Stimulated activated CD4-positive, alpha-beta T cell treated with anti-CD3 and anti-CD28 coated beads, Interleukin-12 subunit alpha, Interleukin-12 subunit beta, amount 100 ng/mL, for 4 hours (primary cell): ENCODE measurements at places on chromosomes 6 and 20.

DNA sequence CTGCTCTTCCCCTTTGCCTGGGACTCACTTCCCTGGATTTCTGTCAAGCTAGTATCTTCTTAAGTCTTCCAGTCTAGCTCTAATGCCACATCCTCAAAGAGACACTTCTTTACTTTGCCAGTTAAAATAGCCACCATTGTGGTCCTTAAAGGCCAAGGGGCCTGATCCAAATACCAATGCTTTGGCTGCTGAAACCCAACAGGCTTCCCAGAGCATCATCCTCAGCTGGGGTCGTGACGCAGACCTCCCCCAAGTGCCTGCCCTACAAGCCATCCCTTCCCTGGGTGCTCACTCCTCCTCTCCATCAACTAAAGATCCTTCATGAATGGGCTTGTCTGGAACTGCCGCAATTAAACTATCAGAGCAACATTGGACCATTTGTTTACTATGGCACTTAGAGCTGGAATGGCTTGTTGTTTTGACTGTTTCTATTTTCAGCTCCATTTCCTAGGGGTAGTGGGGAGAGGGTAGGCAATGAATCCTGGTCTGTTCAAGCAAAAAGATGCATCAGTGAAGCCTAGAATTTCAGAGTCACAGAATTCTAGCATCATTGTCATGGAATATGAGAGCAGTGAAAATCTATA lies 79.6 kb upstream of the SIRPA start:
- no peak for DNase-seq

- DNase-seq, result no peak
These were observed 23.5 kb downstream of the CEP250 start for GRCh38 chr20:35478804-35479472.

- no peak for DNase-seq
These were observed 41.7 kb downstream of the AKIRIN2 start for GRCh38 chr6:87660226-87660911.

GRCh38 chr6:167091026-167091804 lies 31.7 kb upstream of the CCR6 start:
- DNase-seq, result no peak

- DNase-seq, result no peak
These were observed 47.5 kb upstream of the PROKR2 start for GRCh38 chr20:5364136-5364821.

DNA sequence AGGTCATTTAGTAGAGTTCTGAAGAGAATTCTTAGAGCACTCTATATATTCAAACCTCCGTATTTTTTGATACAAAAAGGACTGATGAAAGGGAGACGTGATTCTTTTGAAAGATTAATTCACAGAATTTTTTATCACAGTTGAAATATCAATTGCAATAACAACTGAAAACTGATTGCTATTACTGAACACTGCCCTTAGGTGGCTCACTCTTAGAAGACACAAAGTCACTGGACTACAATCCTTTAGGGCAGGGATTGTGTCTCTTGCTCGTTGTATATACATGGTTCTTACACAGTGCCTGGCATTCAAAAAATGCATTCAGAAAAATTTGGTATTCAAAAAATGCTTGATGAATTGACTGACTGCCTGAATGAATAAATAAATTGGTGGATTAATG lies 17.1 kb upstream of the CALHM6 start:
- no peak for DNase-seq

- no peak for DNase-seq
These were observed 16.6 kb upstream of the SCML4 start for GRCh38 chr6:107840636-107841274.

GRCh38 chr6:113701552-113702254 lies 155.4 kb upstream of the MARCKS start:
- DNase-seq, result no peak

DNA sequence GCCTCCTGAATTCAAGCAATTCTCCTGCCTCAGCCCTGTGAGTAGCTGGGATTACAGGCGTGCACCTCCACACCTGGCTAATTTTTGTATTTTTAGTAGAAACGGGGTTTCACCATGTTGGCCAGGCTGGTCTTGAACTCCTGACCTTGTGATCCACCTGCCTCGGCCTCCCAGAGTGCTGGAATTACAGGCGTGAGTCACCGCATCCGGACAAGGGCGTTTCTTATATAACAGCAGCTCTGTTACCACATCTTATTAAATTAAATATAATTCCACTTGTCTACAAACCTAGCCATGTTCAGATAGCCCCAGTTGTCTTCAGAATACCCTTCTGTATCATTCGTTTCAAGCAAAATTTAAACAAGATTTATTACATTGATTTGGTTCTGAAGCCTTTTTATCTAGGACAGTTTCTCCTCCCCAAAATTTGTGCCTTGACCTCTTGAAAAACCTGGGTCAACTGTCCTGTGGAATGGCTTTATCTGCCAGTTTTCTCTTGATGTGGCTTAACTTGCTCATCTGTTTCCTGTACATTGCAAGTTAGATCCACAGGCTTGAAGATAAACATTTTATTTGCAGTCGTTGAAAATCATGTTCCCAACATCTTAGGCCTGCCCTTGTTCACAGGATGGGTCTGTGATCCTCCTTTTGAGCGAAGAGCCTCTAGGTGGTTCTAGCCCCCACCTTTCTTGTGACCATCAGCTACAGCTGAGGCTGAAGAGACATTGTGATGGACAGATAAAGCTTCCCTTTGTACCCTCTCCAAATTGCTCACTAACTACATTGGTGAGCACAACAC lies 132.2 kb downstream of the ARID1B start:
- no peak for DNase-seq

DNA sequence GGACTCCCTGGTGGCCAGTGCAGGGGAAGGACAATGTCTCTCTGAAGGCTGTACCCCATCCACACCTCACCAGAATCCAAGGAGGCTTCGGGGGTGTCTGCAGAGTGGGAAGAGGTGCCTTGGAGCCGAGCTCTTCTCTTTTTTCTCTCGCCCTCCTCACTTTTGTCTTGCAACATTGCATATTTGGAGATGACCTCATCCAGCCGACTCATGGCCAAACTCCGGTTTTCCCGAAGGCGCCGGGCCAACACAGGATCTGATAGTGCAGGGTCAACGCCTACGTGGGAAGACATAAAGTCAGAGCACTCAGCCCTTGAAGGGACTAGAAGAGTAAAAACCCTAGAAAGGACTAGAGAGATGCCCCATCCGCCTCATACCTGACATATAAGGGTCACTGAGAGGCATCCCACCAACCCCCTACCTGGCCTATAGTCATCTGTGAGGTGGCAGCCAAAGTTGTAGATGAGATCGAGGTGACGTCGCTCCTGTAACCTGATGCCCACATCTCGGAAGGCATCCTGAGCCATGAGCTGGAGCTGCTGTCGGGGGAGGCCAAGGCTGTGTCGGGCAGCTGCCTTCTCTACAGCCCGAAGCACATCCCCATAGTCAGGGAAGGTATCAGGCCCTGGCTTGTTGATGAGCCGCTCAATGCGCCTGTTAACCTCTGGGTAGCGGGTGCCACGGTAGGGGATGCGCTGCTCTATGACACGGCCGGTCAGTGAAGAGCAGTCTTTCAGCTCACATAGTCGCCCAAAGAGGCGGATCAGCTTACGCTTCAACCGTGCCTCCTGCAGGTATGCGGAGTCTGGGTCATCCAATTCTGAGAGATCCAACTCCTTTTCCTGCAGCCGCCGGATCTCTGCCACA lies 3.0 kb upstream of the ZBTB22 start:
- no peak for DNase-seq

- DNase-seq, result no peak
These were observed 646.5 kb downstream of the TENT5A start for GRCh38 chr6:81105998-81106397.

DNA sequence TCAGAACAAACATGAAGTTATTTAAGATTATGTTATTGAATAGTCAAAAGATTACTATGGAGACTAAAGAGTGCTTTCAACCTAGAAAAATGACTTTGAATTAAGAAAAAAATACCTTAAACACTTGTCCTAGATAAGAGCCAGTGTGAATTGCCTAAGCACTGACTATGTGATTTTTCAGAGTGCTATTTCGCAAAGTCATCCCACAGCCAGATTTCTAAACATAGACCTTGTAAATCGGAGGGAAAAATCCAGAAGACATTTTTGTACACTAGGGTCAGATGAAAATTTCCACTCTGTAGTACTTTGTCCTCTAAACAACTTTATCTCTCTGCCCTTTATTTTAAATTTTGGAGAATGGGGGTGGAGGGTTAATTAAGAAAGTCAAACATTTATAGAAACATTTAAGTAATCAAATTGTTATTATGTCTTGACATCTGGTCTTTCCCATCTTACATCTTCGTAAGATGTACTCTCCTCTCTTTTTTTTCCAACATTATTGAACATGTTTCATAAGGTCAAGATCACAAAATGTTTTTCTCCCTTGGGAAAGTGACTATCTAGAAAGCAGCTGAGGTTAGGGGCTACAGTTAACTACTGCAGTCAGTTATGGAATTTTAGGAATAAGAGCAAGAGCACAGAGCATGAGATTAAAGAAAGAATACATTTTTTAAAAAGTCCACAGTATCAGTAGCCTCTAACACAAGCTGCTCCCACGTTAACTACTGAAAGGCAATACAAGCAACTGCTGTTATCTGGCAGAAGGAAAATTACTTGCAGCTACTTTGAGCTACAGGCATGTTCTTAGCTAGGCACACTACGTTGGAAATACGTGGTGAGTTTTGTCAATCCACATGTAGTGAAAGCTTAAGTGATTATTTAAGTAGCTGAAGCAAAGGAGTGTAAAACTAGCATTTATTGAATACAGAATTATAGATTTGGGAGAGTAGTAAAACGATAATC lies 648.5 kb downstream of the HTR1B start:
- DNase-seq, result no peak

DNA sequence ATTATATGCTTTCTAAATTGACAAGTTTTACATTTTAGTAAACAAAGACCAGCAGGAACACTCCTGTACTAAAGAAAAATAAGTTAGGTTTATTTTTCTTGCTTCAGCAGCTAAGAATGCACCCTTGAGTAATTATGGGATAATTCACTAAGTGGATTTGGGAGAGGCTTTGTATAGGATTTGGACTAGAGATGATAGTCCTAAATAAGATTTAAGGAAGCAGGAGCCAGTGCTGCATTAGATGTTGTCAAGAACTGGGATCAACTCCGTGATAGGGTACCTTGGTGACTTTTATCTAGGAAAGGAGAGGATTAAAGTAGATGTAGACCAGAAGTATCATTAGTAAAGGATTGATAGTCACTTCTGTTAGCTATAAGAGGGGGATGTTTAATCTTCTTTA lies 4.1 kb upstream of the C6orf141 start:
- no peak for DNase-seq

GRCh38 chr20:20220134-20220533 lies 147.8 kb upstream of the INSM1 start:
- DNase-seq, result no peak

DNA sequence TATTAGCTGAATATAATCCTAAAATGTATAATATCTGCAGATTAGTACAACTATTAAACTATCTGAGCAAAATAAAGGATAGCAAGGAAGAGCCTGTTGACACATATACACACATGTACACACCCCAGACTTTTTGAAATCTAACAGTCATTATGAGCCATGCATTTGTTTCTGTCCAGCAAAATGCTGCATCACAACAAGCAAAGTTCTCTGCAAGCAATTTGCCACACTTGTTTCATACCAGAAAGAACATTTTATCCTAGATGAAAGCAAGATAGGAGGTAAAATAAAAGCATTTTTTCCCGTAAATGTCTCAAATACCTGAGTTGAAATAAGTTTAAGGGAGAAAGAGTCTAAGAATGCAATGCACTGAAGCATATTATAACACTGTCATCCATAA lies 145.2 kb downstream of the COL21A1 start:
- DNase-seq, result no peak

DNA sequence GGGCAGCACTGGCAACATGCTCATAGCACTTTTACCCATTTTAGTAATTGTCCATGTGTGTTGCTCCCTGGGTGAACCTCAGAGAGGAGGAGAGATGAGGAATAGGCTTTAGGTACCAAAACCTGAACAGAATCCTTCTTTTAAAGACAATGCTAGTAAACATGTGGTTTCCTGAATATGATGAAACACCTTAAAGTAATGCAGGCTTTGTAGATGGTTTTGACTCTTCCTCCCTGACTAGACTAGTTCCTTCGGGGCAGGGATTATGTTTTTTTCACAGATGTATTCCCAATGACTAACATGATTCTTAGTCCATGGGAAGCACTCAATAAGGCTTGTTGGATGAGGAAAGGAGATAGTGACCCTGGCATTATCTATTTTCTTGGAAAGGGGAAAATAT lies 367.6 kb upstream of the JAG1 start:
- DNase-seq, result no peak

DNA sequence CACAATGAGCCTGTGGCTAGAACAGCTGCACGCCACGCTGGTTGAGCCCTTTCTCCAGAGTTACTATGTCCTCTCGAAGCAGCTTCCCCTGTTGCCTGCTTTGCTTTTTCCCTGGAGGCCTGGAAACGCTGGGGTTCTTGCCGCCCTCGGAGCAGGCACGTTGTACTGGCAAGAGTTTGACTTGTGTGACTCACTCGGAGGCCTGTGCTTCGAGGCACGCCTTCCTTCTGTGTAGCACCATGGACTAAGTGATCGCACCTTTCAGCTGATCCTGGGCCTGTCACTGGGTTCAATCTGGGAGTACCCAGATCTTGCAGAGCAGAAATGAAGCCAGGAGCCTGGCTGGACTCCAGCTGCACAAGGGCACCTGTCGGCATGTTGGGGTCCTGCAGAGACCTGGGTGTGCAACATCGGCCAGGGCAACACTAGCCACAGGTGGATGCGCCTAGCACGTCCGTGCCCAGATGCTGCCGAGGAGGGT lies 5.2 kb downstream of the INSM1 start:
- DNase-seq, result no peak

DNA sequence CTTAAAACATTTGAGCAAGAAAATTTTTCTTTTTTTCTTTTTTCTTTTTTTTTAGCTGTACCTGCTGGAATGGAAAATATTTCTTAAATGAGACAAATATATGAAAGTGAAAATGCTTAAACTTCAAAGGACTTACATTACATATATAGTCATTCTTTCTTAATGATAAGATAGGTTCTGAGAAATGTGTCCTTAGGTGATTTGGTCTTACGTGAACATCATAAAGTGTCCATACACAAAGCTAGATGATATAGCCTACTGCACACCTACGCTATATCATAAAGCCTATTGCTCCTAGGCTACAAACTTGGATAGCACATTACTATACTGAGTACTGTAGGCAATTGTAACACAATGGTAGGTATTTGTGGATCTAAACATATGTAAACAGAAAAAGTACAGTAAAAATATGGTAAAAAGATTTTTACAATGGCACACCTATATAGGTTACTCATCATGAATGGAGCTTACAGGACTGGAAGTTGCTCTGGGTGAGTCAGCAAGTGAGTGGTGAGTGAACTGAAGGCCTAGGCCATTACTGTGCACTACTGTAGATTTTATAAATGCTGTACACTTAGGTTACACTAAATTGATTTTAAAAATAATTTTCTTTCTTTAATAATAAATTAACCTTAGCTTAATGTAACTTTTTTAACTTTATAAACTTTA lies 54.6 kb downstream of the RPP21 start:
- no peak for DNase-seq

DNA sequence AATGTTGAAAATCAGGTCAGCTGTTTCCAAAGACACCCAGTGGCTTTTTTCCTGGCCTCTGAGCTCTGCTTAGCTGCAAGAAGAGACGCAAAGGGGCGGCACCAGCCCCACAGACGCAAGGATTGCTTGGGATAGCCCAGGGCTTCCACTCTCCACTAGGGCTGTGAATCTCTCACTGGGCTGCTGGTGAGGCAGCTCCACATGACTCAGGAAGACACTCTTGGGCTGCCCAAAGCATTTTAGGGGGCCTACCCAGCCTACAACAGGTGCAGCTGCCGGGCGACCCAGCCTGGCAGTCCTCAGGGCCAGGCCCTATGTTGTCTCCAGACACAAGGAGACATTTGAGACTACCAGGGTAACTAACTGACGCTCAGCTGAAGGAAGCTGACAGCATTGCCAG lies 59.8 kb downstream of the FAM50B start:
- DNase-seq, result no peak

- no peak for DNase-seq
These were observed 92.6 kb upstream of the PREP start for GRCh38 chr6:105495515-105495914.
